ENCODE measurements at places on chromosomes 4 and X.

DNA sequence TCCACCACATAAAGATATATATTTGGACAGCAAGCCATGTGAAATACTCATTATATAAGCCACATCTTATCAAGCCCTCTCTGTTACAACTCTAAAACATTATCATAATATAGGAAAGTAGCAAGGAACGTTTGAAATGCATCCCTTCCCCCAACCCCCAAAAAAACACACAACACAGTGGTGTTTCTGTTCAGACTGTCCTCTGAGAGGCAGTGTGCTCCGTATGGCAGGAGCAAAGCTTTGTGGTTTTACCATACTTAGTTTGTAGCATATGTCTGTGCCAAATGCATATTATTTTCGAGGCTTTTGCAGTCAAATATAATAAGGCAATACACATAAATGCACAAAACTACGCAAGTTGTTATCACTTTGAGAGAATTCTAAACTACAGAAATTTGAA, 194.2 kb downstream of the RAPGEF2 start:
- DNase-seq: no peak

GRCh38 chr4:136540747-136541146, 991.5 kb downstream of the PCDH18 start:
- no peak for DNase-seq

DNA sequence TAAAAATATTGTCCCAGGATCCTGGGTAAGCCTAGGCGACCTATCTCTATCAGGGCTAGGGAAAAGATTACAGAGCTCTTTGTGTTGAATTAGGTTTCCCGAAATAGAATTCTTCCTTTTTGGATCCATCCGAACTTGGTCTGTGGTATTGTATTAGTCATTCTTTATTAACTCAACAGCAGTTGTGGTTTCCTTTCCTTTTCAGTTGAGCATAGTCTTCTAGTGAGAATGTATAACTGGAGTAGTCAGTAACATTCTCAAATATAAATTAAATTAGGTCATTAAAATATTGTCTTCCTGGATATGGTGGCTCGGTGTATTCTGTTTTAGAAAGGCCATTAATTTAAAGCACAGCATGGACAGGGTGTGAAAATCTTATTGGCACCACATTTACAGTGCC, 520.4 kb downstream of the NLGN4X start:
- DNase-seq: no peak

- DNase-seq: no peak
Observed at GRCh38 chr4:20378181-20378580, 126.5 kb downstream of the SLIT2 start.

GRCh38 chr4:30854531-30854930, 134.4 kb downstream of the PCDH7 start:
- DNase-seq: no peak

DNA sequence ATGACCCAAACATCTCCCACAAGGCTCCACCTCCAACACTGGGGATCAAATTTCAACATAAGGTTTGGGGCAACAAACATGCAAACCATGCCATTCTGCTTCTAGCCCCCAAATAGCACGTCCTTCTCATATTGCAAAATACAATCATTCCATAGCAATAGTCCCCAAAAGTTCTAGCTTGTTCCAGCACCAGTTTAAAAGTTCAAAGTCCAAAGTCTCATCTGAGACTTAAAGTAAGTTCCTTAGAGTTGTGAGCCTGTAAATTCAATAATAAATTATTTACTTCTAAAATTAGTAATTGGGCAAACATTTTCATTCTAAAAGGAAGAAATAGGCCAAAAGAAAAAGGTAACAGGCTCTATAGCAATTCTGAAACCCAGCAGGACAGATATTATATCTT, 8.9 kb upstream of the TASL start:
- DNase-seq: no peak

GRCh38 chrX:79263550-79263949, 103.6 kb downstream of the ITM2A start:
- DNase-seq: no peak

DNA sequence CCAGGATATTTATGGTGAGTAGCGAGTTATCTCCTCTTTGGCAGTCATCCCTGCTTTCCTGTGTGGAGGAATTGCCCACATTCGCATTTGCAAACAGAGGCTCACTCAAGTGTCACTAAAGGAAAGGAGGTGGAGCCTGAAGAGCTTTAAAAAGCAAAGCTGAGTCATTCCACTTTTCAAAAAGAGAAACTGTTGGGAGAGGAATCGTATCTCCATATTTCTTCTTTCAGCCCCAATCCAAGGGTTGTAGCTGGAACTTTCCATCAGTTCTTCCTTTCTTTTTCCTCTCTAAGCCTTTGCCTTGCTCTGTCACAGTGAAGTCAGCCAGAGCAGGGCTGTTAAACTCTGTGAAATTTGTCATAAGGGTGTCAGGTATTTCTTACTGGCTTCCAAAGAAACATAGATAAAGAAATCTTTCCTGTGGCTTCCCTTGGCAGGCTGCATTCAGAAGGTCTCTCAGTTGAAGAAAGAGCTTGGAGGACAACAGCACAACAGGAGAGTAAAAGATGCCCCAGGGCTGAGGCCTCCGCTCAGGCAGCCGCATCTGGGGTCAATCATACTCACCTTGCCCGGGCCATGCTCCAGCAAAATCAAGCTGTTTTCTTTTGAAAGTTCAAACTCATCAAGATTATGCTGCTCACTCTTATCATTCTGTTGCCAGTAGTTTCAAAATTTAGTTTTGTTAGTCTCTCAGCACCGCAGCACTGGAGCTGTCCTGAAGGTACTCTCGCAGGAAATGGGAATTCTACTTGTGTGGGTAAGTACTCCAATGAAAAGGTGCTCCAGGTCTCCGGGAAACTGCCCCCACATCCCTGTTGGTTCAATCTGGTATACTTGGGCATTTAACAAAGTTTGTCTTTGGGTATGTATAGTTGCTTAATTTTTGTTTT, at the start of gene EGF:
TSS of gene EGF (plus strand) at position 178 of the 890 bp plus-strand sequence. CDS start at position 631, 453 bp downstream.
- no peak for DNase-seq

DNA sequence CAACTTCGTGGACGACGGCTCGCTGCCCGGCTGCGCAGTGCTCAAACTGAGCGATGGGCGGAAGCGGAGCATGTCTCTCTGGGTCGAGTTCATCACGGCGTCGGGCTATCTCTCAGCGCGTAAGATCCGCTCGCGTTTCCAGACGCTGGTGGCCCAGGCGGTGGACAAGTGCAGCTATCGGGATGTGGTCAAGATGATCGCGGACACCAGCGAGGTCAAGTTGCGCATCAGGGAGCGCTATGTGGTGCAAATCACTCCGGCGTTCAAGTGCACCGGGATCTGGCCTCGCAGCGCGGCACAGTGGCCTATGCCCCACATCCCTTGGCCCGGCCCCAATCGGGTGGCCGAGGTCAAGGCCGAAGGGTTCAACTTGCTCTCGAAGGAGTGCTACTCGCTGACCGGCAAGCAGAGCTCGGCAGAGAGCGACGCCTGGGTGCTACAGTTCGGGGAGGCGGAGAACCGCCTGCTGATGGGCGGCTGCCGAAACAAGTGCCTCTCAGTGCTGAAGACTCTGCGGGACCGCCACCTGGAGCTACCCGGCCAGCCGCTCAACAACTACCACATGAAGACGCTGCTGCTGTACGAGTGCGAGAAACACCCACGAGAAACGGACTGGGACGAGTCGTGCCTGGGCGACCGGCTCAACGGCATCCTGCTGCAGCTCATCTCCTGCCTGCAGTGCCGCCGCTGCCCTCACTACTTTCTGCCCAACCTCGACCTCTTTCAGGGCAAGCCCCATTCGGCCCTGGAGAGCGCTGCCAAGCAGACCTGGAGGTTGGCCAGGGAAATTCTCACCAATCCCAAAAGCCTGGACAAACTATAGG, 1.5 kb downstream of the MAB21L2 start:
- no peak for DNase-seq

DNA sequence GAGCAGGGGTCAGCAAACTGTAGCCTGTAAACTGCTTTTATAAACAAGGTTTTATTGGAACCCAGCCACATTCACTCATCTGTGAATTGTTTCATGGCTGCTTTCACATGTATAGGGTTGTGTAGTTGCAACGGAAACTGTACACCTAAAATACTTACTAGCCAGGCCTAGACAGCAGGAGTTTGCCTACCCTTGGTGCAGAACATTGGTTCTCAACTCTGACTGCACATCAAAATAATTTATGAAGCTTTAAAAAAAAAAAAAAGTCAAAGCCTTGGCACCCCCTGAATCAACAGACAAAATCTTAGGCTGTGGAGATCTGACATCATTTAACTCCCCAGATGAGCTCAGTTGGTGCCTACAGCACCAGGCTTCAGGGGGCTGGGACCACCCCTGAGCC, 27.8 kb downstream of the ADGRA3 start:
- no peak for DNase-seq

DNA sequence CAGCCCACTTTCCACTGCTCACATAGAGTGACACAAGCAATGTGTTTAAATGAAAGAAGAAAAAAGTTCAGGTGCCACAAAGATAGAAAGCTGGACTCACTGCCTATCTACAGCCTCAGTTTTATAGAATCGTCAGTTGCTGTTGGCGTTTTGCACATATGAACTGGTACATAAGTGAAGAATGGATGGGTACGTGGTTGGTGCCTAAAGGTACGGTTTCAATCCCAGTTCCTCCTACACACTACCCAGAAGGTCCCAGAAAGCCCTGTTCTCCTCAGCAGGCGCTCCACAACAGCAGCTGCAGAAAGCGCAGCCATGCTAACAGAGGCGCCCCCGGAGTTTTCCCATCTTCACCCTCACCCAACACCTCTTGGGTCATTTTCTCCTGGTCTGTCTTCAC, 23.6 kb downstream of the CHST7 start:
- DNase-seq: no peak

GRCh38 chr4:76504613-76505465, 69.8 kb downstream of the SHROOM3 start:
- no peak for DNase-seq

DNA sequence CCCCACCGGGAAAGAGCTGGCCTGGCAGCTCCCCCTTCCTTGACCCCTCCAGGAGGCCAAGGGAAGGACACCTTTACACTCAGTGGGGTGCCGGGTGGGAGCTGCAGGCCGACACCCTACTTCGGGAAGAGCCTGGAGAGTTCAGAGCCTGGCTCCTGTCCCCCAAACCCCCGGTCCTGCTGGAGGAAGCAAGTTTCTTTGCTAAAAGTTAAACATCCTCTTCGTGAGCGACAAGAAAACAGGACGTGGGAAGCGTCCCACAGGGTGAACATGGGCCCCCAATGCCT, 2.4 kb upstream of the FTSJ1 start:
- no peak for DNase-seq

DNA sequence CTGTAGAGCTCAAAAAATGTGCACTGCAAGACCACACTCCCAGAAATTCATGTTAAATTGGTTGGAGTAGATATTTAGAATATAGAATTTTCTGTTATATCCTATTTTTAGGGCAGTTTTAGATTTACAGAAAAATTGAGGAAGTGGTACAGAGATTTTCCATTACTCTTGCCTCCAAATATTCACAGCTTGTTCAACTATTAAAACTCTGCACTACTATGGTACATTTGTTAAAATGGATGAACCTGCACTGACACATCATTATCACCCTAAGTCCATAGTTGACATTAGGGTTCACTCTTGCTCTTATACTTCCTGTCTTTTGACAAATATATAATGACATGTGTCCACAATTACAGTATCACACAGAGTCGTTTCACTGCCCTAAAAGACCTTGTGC, 1724.5 kb downstream of the C4orf33 start:
- no peak for DNase-seq

- no peak for DNase-seq
Observed at GRCh38 chrX:74510401-74510800, 89.1 kb downstream of the SLC16A2 start.

DNA sequence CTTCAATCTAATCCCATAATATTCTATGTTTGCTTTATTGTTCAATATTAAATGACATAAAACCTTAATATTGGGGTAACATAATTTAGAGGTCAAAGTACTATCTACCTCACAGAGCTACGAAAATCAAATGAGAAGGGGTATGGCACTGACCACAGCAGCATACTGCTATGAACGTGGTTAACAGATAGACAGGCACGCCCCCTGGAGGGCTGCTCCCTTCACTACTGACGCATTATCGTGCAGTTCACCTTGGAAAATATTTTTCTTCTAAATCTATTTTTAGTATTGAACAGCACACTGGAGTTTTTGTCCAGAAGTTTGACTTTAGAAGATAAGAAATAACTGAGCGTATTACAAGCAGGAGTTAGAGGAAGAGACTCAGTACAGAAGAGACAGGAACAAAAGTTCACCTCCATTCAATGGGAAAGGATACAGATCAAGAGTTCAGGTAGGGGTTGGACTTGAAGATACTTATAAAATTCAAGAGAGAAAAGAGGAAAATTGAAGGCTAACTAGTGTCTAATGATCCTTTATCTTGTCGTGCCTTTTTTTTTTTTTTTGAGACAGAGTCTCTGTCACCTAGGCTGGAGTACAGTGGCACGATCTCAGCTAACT, 22.7 kb downstream of the MAP9 start:
- DNase-seq: peak; percentile 22

- DNase-seq: no peak
Observed at GRCh38 chrX:117511379-117511778, 605.2 kb downstream of the KLHL13 start.

- DNase-seq: no peak
Observed at GRCh38 chr4:108520807-108521206, 99.6 kb upstream of the RPL34 start.
